NCI-H146 (cell line): ENCODE measurements at places on chromosomes 5 and 9.

GRCh38 chr9:4238522-4238921 is 61.3 kb downstream of the GLIS3 start:
- DNase-seq = no peak

GRCh38 chr9:91085517-91086291 is 276.0 kb downstream of the AUH start:
- DNase-seq = no peak

DNA sequence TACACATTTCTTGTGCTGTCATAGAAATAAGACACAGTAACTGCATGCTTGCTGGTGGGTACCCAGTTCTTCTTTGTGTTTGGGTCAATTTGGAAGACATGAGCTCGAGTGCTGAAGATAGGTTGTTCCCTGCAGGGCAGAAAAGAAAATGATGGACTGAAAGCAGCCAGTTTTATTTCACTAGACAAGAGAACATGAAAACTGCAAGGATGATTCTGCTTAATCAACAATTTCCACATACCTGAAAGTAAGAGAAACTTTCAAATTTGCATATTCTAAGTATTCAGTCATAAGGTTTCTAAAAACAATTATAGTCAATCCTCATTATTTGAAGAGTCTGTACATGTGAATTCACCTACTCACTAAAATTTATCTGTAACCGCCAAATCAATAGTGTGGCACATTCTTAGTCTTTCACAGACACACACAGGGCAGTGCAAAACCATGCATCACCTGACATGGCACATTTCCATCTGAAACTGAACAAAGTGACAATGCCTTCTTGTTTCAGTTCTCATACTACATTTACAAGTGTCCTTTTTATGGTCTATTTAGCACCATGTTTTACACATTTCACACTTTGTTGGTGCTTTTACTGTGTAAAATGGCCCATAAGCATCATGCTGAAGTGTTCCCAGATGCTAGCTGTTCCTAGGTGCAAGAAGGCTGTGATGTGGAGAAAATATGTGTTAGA is 56.9 kb downstream of the HOMER1 start:
- no peak for DNase-seq

DNA sequence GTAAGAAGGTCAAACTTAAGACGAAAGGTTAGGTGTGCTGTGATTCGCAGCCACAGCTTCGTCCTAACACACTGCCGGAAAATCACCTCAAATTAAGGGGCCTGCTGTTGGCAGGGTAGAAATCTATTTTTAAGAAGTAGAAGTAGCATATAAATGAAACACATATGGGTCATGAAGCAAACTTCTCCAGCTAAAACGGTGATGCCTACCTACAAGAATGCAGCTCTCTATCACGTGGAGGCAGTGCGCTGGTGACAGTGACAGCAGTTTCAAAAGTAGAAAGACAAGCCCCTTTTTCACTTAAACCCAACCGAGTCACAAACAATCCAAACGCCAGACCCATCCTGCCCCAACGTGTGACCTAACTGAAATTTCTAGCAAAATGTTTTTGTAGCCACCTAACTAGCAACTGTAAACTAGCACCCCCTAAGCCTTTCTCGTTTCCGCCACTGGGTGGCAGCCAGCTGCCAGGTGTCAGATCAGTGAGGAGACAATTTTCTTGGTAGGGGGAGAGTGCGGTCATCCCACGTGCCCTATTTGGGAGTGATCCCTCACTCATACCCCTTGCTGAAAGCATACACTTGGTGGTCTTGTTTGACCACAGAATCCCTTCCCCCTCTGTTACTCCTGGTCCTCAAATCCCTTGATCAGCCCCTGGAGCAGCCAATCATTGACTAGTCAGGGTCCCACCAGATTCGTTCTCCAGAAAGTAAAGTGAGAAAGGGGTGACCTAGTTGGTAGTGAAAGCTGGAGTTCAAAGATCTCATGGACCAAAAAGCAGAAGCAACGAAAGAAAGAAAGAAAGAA is 71.8 kb upstream of the MAMDC2 start:
- DNase-seq = peak; percentile 45

- DNase-seq = no peak
These were observed 24.5 kb downstream of the NMUR2 start for GRCh38 chr5:152380415-152381123.

DNA sequence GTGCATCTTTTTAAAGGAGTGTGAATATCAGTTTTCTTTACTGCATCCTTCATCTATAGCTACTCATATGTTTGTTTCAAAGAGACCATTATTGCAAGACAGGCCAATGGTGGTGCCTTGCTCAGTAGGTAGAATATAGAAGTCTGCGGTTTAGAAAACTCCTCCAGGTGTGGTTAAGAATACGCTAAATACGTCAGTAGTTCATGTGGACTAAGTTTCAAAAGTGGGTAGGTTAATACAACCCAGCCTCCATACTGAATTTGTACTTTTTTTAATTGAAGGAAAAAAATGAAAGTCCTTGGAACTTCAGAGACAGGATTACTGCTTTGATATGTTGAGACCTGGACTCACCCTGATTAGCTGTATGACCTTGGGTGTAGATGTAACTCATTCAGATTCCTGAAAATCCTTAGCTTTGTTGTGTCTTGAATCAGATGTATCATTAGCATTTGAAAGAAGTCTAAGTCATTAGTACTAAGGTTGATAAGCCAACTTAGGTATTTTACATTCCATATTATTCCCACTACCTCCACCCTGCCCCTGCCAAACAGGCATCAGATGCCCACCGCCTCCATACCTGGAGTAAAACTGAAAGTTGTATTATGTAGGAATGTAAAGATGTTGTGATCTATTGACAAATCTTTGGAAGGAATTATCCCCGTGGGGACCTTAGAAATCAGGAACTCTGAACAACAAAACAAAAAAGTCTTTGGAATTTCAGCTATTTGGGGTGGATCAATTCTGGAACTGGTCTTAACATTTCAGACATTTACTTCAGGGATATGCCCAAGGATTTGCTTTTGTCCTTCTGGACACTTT is 6.1 kb downstream of the BASP1 start:
- no peak for DNase-seq

- DNase-seq = no peak
These were observed 225.7 kb downstream of the TLR4 start for GRCh38 chr9:117929868-117930267.

DNA sequence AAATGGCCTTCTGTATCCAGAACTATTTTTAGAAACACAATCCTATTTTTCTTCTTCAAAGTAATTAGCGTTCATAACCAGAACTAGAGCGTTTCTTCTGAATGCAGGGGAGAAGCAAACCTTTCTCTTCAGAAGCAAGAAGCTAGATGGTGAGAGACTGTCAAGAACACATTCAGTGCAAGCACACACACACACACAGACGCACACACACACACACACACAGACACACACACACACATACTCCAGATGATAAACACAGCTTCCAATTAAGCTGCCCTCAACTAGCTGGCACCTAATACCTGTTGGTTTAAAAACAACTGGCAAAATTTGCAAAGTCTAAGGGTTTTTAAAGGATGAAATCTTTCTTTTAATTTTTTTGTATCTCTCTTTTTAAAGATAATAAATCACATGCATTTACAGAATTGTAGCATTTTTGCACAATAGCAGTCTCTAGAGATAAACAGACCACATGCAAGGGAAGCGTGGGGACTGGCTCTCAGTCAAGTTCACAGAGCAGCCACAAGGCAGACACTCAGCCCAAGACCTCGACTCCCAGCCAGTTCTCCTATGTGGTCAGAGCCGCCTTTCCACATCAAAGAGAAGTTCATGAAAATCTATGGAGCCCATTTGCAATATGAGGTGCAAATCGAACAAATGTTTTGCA is 138.5 kb downstream of the TTLL11 start:
- DNase-seq = no peak

- no peak for DNase-seq
These were observed 124.1 kb downstream of the SYK start for GRCh38 chr9:90925581-90926257.

DNA sequence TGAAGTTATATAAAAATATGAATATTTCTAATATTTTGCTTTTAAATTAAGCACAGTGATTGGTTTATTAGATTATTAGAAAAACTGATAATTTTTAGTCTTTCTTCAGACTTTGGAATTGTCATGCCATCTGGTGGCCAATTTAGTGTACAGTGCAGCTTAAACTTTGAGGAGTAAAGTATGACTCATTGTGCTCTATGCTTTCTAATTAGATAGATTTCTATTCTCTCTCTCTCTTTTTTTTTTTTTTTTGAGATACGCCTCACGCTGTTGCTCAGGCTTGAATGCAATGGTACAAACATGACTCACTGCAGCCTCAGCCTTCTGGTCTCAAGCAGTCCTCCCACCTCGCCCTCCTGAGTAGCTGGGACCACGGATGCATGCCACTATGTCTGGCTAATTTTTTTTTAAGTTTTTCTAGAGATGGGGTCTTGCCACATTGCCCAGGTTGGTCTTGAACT is 42.1 kb upstream of the GPR21 start:
- DNase-seq = peak; percentile 11

- DNase-seq = peak; percentile 15
These were observed 7.7 kb downstream of the ENTPD8 start for GRCh38 chr9:137433349-137433915.

GRCh38 chr9:103985077-103985476 is 109.0 kb upstream of the SMC2 start:
- DNase-seq = no peak

- no peak for DNase-seq
These were observed 39.5 kb downstream of the RASGEF1C start for GRCh38 chr5:180169248-180170105.

GRCh38 chr9:76297721-76298239 is 96.4 kb downstream of the RFK start:
- DNase-seq = no peak

GRCh38 chr9:70218767-70219166 is 40.0 kb upstream of the SMC5 start:
- DNase-seq = no peak

DNA sequence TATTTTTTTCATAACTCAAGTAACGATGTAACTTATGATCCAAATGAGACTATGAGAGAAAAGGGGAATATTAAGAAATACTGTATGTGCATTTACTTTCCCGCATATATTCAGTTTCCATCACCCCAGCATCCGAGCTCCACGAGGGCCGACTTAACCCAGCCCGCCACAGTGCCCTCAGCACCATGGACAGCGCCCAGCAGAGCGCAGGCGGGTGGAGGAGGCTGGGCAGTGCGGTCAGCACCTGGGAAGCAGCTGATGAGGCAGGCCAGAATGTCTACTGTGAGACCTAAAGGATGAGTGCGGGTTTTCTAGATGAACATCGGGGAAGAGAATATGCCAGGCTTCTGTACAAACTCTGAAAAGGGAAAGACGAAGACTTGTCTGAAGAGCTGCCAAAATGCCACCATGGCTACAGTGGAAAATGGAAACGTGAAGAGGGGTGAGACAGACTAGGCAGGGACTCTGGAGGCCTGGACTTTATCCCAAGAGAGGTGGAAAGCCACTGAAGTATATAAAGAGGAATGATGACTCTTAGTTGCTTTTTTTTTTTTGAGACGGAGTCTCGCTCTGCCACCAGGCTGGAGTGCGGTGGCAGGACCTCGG is 34.5 kb upstream of the MED27 start:
- no peak for DNase-seq
